ENCODE measurements at places on chromosomes 7 and 10.

GRCh38 chr7:85196696-85197095, 9.8 kb upstream of the SEMA3D start:
- DNase-seq = no peak

- no peak for DNase-seq
Measured at GRCh38 chr7:101598422-101598985, 30.6 kb downstream of the MYL10 start.

DNA sequence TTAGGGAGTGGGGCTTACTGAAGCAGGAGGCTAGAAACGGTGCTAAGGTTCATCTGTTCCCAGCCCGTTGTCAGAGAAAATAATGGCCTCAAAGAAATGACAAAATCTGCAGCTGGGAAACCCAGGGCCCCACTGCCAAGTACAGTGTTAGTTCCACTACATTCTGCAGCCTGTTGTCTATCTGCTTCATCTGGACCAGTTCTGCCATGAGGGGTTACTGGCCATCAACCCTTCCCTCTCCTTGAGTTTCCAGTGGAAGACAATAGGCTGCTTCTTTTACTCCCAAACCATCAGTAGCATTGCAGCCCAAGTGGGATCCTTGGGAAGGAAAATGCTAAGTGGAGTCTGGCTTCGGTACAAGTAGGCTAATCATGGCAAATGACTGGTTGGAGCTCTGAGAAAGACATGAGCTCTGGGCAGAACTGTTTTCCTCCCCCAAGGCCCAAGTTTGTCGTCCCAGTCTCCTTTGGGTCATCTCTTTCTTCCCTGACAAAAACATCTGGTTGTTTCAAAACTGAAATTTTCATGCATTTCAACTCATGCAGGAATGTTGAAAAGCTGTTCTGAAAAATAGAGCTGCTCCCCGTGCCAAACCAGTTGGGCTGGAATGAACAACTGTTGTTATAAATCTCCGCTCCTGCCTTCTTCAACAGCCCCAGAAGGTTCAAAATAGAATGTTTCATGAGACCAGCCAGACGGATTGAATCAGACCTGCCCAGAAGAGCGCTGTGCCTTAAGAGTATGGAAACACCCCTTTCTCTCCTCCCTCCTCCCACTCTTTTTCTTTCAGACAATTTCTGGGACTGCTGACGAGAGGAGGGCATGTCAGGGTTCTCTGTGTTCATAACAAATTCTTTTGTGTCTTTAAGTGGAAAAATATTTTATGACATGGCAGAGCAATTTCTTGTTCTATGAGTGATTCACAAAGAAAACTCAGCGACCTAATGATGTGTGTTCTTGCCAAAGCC, 116.6 kb downstream of the RAB18 start:
- DNase-seq = no peak

- DNase-seq = no peak
Measured at GRCh38 chr10:86356296-86356695, 10.3 kb downstream of the GRID1 start.

Measured in pons (tissue), 1 donor.